ENCODE measurements at places on chromosomes 3 and 15.

DNA sequence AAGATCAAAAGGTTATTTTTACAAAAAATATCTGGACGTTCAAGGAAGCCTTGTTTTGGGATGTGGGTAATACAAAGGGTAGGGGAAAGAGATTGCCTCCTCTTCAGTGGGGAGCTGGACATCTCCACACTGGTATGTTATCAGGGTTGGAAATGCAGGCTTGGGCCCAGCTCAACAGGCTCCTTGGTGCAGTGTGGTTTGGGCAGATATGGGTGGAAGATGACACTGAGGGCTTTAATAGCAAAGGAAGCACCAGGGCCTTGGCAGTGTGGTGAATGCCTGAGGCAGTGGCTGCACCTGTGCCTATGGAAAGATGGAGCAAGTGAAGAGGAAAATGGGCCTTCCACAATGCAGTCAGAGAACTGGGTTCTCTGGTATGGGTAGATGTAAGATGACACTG is 11.2 kb upstream of the MED12L start:
- DNase-seq: no peak

DNA sequence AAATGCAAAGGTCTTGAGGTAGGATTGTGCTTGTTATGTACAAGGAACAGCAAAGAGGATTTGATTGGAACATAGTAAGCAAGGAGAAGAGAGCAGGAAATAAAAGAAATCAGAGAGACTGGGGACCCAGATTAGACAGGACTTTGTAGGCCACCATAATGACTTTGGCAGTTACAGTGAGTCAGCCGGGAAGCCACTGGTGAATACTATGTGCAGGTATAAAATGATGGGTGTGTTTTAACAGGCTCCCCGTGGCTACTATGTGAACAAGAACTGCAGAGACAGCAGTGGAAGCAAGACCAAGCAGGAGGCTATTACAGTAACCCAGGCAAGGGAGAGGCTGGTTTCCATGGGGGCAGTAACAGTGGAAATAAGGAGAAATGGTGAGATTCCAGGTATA is 55.2 kb downstream of the NPTN start:
- no peak for DNase-seq

DNA sequence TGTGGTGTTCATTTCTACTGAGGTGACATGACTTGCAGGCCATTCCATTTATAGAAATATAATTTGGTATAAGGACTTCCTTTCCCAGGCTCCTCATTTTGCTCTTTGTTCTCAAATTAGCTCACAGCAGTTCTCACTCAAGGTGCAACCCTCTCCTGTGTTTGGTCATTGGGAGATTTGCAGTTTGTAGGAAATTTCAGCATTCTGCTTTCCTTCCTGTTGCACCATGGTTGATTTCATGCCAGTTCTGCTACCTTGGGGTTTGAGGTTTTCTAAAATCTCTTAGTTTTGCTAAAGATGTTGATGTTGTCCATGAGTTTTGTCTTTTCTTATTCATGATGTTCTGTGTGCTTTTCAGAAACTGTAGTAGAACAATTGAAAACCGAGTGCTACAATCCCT is 65.7 kb upstream of the PROK2 start:
- no peak for DNase-seq

GRCh38 chr3:33277193-33277882 is at the start of gene FBXL2:
TSS of gene FBXL2 (plus strand) at chr3:33277442. CDS start at chr3:33277513, 71 bp downstream.
- DNase-seq: peak; percentile 14

GRCh38 chr3:183879243-183879642 is 5.4 kb downstream of the PARL start:
- no peak for DNase-seq

DNA sequence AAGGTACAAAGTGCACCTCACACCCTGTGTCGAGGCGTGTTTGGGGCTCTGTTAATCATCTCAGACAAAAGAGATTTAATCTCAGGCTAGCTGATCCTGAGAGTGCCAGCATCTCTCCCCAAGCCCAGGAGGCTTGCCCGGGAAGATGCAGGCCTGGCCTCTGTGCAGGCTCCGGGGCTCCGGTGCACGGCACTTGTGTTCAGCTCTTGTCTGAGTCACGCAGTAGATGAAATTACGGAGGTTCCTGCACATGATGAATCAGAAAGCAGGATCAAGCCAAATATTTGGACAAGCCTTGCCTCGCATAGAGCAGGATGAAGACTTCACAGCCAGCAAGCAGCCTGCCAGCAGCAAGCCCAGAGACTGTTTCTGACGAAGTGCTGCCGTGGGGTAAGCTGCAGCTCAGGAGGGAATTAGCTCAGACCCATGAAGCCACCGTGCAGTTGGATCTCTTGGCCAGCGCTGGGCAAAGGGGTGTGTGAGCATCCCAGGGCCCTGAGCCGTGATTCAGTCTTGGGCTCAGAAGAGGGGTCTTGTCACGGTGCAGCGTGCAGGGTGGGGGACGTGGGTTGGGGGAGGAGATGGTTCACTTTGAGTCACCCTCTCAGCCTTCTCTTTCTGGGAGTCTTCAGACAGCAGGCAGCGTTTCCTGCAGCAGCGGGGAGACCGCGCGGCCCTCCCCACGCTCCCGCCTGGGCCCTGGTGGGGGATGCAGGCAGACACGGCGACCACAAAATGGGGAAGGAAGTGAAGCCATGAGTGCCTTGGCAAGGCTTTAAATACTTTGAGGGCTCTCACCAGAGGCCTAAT is 89.2 kb upstream of the MEF2A start:
- DNase-seq: no peak

- no peak for DNase-seq
These were observed 15.2 kb upstream of the MBNL1 start for GRCh38 chr3:152253514-152253913.

DNA sequence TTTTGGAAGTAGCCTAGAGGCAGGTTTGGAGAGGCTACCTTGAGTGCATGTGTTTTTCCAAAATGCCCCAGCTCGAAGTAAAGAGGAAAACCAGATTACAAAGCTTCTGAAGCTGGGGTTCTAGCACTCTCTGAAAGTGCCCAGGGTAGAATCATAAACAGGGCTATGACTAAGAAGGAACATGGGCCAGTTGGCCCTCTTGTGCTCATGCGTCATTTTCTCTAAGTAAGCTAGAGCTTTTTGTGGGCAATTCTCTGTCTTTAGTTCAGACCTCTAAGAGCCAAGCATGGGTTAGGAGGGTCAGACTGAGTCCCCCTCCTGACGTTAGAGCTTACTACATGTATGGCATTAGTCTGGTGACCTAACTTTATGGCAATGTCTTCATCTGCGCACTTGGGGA is 129.5 kb upstream of the UMPS start:
- no peak for DNase-seq

GRCh38 chr3:148512648-148513047 is 185.1 kb upstream of the AGTR1 start:
- no peak for DNase-seq

GRCh38 chr3:180601688-180602666 is at the start of gene TTC14:
TSS of gene TTC14 (plus strand) at chr3:180602163. CDS start at chr3:180602262, 99 bp downstream.
- peak; percentile 90 for DNase-seq

Measured in NCI-H1417 treated with DMSO at 0.1 percent for 48 hours (cell line).